ENCODE measurements at places on chromosomes 12 and 14. TPM values are rescaled to one million over a fixed set of nuclear protein-coding genes. Genes with fewer than 3 reads are reported as not detected.

- DNase-seq, result no peak
Observed at GRCh38 chr12:89083491-89083890, 268.8 kb downstream of the DUSP6 start.

DNA sequence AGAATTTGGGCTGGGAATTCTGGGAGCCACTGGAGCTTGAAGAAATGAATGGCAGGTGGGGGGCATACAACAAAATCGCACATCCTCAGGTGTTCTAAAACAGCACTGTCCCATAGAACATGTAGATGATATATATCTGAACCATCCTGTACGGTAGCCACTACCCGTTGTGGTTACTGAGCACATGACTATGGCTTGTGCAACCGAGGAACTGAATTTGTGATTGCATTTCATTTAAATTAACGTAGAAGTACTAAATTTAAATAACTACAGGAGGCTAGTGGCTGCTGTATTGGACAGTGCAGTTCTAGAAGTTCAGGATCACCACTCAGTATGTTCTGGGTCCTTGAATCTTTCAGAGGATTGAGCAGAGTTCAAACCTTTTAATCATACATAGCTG, 172.4 kb downstream of the PHETA1 start:
- no peak for DNase-seq

- peak; percentile 100 for DNase-seq
Observed at GRCh38 chr14:94342334-94342934, 19.3 kb upstream of the SERPINA6 start.

LTB4R gene
- 2.4 TPM for total RNA-seq

GRCh38 chr14:90551070-90551704, 154.4 kb downstream of the CALM1 start:
- no peak for DNase-seq

MMAB gene
- 12.8 TPM for total RNA-seq

LUM gene
- 556 TPM for total RNA-seq

- no peak for DNase-seq
Observed at GRCh38 chr14:22152903-22153302, 436.1 kb downstream of the DAD1 start.

GEMIN2 gene
- total RNA-seq, result 25.5 TPM

KLRC2 gene
- not detected for total RNA-seq

- DNase-seq, result peak; percentile 67
Observed at GRCh38 chr12:116880817-116881324, 370 bp downstream of the HRK start.

FAM186B gene
- total RNA-seq, result 1.4 TPM

DNA sequence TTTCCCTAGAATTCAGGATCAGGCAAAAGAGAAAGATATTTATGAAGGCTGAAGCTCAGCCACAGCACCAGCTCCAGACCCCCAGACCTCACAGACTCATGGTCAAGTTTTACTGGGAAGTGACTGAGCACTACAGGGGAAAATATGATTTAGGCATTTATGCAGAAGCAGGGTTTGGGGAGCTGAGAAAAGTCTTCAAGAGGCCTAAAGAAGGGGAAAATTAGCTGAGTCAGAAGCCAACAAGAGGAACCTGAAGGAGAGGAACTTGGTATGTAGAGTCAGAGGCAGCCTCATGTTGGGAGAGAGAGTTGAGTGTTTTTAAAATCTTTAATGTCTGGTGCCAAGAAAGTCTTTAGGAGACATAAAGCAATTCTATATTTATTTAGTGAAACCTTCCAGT, 63.0 kb downstream of the FOS start:
- DNase-seq, result peak; percentile 35

DNA sequence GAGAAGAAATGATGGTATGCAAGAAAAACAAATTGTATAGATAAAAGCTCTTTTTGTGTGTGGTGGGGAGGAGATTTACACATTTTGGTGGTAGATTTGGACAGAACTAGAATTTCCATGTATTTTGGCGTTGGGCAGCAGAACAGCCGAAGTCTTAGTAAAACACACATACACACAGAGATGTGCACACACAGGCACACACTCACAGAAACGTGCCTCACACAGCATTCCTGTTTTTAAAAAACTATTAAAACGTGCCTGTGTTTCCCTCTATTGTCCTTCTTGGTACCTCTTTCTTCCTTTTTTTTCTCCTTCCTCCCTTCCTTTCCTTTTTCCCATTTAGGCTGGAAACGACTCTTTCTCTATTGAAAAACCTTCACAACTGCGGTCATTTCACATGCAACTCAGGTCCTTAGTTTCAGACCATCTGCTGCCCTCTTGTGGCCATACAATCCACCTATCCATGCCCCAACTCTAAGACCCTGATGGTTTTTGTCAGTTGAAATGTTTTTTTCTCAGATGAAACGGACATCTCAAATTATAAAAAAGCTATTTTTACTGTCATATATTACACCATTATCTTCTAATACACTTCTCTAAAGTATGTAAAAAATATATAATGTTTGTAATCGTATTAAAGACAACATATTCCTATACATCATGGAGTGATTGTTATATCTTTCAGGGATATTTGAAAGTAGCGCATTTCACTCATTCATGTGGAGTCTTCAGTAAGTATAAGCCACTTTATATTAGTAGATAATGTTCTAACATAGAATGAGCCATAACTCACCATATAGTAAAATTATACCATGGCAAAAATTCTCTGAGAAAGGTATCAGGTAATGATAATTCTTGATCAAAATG, 386.7 kb upstream of the NOVA1 start:
- peak; percentile 72 for DNase-seq

DNA sequence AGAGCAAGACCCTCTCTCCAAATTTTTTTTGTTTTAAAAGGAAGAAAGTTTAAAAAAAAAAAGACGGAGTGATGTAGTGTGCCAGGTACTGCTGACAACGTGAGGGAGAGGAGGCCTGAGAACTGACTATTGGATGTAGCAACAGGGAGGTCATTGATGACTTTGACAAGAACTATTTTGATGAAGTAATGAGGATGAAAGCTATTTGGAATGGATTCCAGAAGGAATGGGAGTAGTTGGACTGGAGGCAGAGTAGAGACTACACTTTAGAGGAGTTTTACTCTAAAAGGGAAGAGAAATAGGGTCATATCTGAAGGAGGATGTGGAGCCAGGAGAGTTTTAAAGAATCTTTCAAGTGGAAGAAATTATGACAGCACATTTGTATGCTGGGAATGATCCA, 27.8 kb upstream of the SLC38A2 start:
- DNase-seq, result peak; percentile 88

TMEM119 gene
- 93.2 TPM for total RNA-seq

- DNase-seq, result no peak
Observed at GRCh38 chr12:126685636-126686035, 1581.3 kb upstream of the TMEM132C start.

TMPRSS12 gene
- not detected for total RNA-seq

DNA sequence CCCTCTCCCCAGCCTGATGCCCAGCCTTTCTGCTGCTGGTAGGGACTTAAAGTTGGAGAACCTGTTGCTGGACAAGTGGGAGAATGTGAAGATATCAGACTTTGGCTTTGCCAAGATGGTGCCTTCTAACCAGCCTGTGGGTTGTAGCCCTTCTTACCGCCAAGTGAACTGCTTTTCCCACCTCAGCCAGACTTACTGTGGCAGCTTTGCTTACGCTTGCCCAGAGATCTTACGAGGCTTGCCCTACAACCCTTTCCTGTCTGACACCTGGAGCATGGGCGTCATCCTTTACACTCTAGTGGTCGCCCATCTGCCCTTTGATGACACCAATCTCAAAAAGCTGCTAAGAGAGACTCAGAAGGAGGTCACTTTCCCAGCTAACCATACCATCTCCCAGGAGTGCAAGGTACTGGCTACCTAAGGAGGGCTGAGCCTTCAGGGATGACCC, 1.6 kb downstream of the TSSK4 start:
- no peak for DNase-seq

LRP1-AS gene
- total RNA-seq, result not detected

GRCh38 chr12:57698414-57698813, 4.5 kb downstream of the OS9 start:
- no peak for DNase-seq

GRCh38 chr12:84644908-84645307, 267.7 kb downstream of the SLC6A15 start:
- DNase-seq, result no peak

- no peak for DNase-seq
Observed at GRCh38 chr14:91714805-91715204, 17.1 kb downstream of the CATSPERB start.

DNA sequence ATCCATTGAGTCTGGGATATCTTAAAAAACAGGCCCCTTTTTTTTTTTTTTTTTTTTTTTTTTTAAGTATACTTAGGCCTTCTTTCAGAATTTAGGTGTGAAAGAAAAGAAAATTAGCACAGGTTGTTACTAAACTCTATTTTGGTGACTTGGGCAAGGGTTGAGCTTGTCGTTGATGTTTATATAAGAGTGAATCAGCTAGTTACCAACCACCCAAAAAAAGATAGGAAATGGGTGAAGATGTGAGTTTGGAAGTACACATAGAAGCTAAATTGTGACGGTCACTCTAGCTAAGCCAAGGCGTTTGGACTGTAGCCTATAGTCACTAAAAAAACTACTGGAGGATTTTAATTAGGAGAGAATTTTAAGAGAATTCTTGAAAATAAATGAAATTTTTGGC, 1247.2 kb downstream of the AACS start:
- DNase-seq, result no peak

GRCh38 chr14:91896419-91896818, 29.1 kb upstream of the TC2N start:
- DNase-seq, result no peak

GRCh38 chr12:13179211-13180074, 17.1 kb upstream of the EMP1 start:
- peak; percentile 86 for DNase-seq

AICDA gene
- total RNA-seq, result not detected

- no peak for DNase-seq
Observed at GRCh38 chr12:61412201-61412600, 848.0 kb upstream of the USP15 start.

DNA sequence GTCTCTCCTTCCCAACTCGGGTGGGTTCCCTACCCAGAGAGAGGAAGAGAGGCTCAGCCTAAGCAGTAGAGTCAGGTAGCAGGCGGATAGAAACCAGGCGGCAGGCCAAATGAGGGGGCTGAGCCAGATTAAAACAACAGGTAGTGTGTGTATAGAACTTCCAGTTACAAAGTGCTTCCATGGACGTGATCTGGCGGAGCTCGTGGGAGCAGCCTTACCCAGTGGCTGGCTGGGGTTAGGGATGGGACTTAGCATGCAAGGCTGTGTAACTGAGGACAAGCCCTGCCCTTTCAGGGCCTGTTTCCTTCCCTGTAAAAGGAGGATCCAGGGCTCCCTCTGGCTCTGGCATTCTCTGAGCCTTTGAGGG, 8.3 kb downstream of the KRT80 start:
- DNase-seq, result no peak

DNA sequence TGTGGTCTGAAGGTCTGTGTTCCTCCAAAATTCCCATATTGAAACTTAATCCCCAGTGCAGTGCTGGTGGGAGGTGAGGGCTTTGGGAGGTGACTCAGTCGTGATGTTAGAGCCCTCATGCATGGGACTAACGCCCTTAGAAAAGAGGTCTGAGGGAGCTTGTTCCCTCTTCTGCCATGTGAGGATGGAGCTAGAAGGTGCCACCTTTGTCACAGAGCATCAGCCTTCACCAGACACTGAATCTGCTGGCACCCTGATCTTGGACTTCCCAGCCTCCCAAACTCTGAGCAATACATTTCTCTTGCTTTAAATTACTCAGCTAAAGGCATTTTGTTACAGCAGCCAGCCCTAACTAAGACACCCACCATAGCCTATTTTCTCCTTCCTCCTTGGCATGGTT, 13.9 kb downstream of the RAB15 start:
- DNase-seq, result no peak

DNA sequence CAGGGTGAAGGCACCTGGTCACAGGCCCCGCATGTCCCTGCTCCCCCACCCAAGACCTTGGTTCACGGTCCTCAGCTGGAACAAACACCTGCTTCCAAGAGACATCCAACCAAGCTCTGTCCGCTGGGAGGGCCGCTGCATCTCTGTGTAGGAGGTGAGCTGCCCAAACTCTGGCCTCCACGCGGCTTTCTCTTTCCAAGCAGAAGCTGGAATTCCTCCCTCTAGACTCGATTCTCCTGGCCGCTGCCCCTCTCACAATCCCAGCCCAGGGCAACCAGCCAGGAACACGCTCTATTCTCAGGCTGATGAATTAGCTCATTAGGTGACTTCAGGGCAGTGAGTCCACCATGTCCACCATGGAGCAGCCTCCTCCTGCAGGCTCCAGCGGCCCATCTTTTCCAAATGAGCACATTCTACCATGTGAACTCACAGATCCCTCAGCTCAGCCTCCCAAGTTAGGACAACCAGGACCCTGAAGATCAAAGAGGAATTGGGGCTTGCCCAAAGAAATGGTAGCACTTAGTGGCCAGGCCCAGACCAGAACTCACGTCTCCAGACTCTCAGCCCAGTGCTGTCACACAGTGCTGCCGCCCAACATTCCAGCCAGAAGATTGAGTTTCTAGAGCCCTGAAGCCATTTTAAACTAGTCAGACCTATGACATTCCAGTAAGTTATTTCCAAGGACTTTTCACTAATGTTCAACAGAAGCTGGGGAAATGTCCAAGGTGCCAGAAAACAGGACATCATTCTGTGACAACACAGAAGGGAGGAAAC, 146.6 kb downstream of the ANO2 start:
- DNase-seq, result no peak

GRCh38 chr14:104359969-104360442, 219.6 kb upstream of the C14orf180 start:
- DNase-seq, result no peak

- no peak for DNase-seq
Observed at GRCh38 chr14:70148911-70149595, 39.7 kb downstream of the SLC8A3 start.

DNA sequence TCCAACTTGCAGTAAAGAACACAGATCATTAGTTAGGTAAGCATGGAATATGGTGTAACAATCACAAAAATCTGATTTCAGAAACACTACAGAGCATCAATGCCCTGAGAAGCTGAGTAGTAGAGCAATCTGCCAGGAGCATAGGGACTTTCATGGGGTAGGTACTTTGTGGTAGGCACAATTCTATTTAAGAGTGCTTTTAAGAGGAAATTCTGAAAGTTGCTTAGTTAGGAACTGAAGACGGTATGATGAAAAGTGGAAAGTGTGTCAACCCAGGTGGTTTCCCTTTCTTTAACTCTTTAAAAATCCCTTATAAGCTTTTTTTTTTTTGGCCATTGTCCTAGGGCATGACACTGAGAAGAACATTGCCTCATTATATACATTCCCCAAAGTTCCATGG, 535.7 kb upstream of the FBXO33 start:
- no peak for DNase-seq

DNA sequence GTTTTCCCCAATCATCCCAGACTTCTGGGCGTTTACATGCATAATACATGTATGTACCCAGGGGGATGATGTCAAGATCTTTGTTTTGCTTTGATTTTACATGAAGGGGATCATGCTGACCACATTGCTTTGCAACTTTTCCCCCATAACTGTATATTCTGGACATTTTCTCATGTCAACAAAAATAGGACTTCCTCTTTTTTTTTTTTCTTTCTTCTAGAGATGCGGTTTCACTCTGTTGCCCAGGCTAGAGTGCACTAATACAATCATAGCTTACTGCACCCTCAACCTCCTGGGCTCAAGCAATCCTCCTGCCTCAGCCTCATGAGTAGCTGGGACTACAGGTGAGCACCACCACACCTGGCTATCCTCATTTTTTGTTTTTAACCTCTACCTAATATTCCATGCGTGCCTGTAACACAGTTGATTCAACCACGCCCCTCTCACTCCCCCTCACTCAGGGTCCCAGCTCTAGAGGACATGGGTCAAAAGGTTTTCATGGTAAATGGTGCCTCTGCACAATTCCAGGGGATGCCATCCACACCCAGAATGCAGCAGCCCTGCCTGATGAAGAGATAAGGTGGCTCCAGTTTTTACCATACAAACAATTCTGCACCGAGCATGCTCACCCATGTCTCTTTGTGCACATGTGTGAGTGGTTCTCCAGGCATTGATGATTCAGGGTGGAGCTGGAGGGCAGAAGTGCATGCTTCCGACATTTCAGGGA, 32.0 kb upstream of the CIPC start:
- peak; percentile 45 for DNase-seq

Measured in GM23248 (cell line).